Natural killer cell (primary cell): ENCODE measurements at places on chromosomes 1 and 21.

DNA sequence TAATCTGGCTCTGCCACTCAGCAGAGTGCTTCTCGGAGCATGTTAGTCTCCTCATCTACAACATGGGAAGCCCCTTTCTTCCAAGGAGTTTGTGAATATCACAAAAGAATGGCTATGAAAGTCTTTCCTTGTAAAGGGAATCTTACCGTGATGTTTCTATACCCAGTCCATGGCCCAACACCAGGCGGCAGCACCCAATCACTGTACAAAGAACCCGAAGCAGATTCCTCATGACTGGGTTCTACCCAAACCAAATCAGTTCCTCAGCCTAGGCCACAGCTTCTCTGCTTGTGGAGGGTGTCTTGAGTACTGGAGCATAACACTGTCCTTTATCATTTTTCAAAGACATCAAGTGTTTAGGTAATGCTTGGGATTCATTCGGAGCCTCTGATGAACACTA, 16.6 kb upstream of the SLFNL1 start:
- DNase-seq: no peak

- DNase-seq: no peak
Observed at GRCh38 chr1:198373376-198373775, 167.1 kb downstream of the ATP6V1G3 start.

- no peak for DNase-seq
Observed at GRCh38 chr1:185636848-185637247, 97.3 kb upstream of the HMCN1 start.

GRCh38 chr1:17412093-17412870, 27.2 kb downstream of the RCC2 start:
- no peak for DNase-seq

GRCh38 chr1:172155766-172156165, 264.7 kb upstream of the C1orf105 start:
- no peak for DNase-seq

DNA sequence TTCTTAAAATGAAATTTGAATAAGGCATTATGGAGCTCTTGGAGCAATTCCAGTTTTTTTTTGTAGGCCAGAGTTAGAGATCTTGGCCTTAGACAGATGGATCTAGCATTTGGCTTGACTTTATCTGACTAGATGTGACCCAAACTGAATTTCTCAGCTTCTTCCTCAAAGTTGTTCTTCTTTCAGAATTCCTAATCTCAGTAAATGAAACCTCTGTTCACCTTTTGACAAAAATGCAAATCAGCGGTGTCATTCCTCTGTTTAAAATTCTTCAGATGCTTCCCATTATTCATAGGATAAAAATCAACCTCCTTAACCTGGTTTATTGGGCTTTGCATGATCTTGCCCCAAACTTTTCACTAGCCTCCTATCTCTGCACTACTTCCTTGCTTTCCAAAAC, 177.6 kb downstream of the RASAL2 start:
- DNase-seq: no peak

- no peak for DNase-seq
Observed at GRCh38 chr1:119086830-119087229, 53.6 kb downstream of the WARS2 start.

GRCh38 chr1:208254376-208254775, 10.2 kb upstream of the PLXNA2 start:
- no peak for DNase-seq

GRCh38 chr1:13600762-13601453, 17.3 kb downstream of the PDPN start:
- no peak for DNase-seq

- peak; percentile 27 for DNase-seq
Observed at GRCh38 chr1:246602194-246602593, 35.9 kb downstream of the CNST start.

DNA sequence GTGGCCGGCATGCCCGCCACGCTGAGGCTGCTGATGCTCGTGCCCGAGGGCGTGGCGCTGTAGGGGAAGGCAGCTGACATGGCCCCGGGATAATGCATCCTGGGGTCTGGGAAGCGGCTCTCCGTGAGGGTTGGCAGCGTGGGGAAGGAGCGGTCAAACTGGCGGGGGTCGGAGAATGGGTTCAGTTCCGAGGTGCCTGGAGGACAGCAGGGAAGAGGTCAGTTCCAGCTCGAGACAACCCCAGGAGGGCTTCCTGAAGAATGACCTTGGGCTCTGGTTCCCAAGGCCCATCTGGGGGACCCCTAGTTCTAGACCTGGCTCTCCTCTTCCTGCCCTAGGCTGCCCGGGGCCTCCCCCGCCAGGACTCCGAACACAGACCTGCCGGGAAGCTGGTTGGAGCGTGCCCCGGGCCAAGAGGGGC, 27.6 kb downstream of the RUNX3 start:
- DNase-seq: peak; percentile 15

DNA sequence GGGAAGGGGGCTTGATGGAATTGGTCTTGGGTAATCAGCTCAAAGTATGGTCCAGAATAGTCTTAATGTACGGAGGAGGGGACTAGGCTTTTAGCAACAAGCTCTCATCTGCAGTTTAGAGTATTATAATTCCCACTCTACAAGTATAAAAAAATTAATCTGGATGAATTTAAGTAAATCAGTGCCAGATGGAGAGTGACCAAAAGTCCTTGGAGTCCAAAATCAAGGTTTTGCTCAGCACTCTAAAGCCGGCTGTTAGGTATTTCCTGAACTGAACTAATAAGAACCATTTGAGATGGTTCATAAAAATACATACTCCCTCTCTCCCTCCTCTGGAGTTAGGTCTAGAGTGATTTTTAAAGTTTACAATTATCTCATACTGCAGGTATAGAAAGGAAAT, 23.7 kb downstream of the GLUL start:
- DNase-seq: no peak

DNA sequence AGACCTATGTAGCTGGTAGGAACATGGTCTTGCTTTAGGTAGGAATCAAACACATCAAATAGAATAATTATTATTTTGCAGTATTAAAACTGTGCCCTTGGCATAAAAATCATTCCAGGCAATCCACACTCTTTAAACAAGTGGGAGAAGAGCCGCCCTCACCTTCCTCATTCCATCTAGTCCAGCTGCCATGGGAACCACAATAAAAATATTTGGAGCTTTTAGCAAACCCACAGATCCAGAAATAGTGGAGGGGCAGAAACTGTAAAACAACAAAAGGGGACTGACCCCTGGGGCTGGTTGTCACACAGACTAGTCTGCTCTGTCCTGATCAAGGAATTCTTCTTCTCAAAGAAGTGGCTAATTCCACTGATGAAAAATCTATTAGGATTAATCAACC, 61.6 kb downstream of the PTPRC start:
- DNase-seq: no peak

DNA sequence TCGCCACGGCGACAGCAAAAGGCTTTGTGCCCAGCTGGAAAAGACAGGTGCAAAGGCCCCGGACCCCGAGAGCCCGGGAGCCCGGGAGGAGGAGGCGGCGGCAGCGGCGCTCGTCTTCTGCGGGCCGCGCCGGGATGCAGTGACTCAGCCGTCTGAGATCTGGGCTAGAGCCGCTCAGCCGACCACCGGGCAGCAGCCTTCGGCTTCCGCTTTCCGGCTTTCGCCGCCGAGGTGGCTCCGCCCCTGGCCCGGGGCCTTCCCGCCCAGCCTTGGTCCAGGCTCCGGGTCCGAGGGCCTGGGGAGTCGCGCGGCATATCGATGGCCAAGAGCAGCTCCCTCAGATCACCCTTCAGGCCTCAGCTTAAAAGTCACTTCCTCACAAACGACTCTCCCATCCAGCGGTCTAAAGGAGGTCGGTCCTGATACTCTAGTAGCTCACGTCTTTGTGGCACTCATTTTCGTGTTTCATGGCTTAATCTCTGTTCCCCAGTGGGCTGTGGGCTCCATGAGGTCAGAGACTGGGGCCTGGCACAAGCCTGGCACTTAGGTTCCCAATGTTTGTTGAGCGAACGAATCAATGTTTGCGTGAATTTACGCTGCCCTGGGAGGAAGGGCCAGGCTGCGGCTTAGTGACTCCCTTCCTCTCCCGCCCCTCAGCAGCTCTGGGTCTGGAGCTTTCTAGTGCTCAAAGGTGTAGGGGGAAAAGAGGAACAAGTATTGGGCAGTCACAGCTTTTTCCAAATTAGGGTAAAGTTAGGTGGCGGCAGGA, at the start of gene PHTF1:
Gene PHTF1, minus strand, starts transcription at position 154 of the 769 bp plus-strand sequence. CDS start 783 bp downstream, outside the sequence.
- peak; percentile 73 for DNase-seq

- DNase-seq: peak; percentile 78
Observed at GRCh38 chr1:46667782-46668760, at the start of gene ATPAF1. Gene ATPAF1 (minus strand): TSS chr1:46668364. CDS start chr1:46668322, 42 bp downstream.

DNA sequence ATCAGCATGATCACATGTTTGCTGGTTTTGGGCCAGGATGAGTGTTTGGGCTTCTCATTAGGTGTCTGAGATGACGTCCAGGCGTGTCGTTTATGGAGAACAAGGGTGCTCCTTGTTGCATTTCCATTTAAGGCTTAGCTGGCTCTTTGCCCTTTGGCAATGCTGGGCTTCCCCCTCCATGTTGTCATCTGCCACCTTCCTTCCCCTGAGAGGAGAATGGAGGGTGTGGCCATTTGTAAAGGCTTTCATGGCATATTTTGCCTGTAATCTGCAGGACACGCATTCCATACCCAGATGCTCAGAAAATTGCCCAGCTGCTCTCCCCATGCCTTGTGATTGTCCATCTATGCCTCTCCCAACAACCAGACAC, 27.7 kb downstream of the PKP1 start:
- DNase-seq: no peak

DNA sequence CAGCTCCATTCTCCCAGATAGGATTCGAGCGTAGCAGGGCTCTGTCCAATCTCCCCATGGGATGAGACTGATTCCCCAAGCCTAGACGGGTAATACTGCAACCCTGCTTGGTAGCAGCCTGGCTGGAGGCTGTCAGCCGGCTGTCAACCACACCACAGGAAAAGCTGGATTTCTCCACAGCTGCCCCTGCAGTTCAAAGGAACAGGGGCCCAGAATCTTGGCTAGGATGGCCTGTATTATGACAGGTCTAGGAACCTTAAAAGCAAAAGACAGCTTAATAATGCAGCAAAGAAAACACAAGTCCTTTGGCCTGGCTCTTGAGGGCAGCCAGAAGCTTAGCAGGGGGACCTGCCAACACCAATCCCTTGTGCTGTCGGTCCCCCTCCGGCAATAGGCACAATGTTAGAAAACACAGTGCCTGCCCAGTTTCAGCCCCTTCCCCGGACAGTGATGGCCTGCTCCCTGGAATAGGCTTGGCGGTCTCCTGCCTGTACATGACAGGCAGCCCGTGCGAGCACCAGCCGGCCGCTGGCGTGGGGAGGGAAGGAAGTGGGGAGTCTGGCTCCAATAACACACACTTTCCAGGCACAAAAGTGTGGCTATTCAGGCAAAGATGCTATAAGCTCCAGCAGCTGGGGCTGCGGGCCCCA, 90.5 kb downstream of the TRABD2B start:
- no peak for DNase-seq

GRCh38 chr1:110059133-110059863, 11.2 kb downstream of the ALX3 start:
- DNase-seq: no peak

DNA sequence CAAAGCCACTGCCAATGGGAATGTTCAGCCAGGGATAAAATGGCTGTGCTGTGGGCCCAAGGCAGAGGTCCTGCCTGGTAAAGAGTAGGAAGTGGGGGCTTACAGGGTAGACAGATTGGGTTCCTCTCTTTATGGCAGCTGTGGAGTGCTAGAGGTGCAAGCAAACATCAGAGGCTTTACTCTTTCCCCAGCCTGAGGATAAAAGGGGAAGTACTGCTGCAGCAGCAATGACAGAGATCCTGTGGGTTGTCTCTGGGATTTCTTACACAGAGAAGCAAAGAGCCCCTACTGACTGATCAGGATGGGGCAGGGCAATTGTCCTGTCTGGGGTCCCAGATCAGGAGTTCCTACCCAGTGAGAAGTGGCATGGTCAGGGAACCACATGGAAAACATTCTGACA, 54.2 kb downstream of the DRAM2 start:
- DNase-seq: no peak

- no peak for DNase-seq
Observed at GRCh38 chr1:26994787-26995517, 1.5 kb downstream of the TRNP1 start.

- no peak for DNase-seq
Observed at GRCh38 chr1:183027031-183027430, 3.8 kb downstream of the LAMC1 start.

- DNase-seq: no peak
Observed at GRCh38 chr1:168554603-168555483, 11.0 kb upstream of the XCL2 start.

GRCh38 chr1:33578557-33579448, 106.4 kb downstream of the ZSCAN20 start:
- DNase-seq: no peak

DNA sequence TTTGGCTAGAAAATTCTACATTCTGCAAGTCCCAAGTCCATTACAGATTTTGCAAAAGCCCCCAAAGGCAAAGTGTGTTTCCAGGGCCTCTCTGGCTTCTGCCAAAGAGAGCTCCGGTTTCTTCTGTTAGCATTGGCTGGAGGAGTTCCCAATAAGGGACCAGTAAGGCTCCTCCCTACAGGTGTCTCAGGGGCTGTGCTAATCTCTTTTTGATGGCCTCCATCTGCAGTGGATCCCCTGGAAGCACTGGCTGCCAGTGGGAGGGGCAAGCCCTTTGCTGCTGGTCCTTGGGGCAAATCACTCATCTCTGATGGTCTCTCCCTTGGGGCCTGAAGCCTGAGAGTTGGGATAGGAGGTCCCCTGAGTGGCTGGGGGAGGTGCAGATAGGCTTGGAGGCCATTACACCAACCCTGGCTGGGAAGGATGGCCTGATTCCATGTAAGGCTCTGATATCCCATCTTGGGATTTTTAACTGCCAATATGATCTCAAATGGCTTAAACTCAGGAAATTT, 89.1 kb upstream of the USP24 start:
- no peak for DNase-seq

- no peak for DNase-seq
Observed at GRCh38 chr1:164131949-164132348, 427.0 kb upstream of the PBX1 start.

GRCh38 chr1:93707956-93708355, 26.3 kb upstream of the BCAR3 start:
- DNase-seq: no peak

GRCh38 chr1:203512517-203512847, 18.5 kb downstream of the OPTC start:
- DNase-seq: no peak

DNA sequence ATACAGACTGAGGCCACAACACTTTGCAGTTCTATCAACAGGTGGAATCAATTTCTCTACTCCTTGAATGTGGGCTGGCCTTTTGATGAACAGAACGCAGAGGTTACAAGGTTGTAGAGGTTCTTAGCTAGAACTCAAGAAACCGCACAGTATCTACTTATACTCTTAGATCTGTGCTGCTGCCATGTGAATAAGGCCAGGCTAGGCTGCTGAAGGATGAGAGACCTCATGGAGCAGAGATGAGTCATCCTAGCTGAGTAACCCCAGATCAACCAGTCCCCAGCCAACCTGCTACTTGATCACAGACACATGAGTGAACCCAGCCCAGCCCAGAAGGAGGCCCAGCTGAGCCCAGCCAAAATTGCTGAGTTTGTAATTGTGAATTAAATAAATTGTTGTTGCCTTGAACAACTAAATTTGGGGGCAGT, 35.3 kb upstream of the BCAR3 start:
- no peak for DNase-seq

- no peak for DNase-seq
Observed at GRCh38 chr1:167429612-167430011, 88.7 kb downstream of the CD247 start.

GRCh38 chr1:82455342-82455741, 654.6 kb downstream of the ADGRL2 start:
- DNase-seq: no peak
